ENCODE measurements at places on chromosomes 6 and 20.

DNA sequence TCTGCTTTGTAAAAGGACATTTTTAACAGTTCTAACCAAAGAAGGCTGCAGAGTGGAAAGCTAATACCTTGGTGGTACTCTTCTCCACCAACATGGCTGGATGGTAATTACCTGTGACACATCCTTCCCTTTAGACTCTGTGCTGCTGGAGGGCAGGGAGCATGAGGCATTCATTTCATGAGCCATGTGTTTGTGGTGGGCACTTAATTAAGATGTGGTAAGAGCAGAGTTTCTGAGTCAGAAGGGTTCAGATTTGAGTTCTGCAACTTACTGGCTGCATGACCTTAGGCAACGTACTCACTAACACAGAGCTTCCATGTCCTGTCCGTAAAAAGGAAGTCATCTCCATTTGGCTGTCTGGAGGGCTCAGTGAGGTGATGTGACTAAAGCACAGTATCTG, 9.1 kb upstream of the ZNF133 start:
- DNase-seq: no peak

DNA sequence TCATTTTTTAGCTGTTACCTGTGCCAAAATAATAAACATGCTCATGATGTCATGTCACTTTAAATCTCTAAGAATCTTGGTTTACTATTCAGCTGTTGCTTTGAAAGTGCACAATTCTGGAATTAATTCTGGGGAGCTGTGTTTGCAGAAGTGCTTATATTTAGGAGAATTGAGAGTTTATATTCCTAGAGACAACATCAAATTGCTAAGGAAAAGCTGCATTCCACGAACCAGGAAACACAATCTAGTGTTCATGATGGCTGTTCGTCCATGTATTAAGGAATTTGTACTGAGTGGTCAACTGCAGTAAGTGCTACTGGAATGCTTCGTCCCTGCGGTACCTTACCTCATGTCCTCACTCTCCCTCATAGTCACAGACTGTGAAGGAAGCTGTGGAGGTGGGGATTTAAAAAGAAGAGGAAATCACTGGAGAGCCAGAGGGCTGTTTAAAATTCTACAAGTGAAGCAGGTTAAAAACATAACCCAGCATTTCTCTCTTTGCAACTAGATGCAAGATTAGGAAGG, 161.0 kb downstream of the TRMT11 start:
- DNase-seq: no peak

GRCh38 chr6:122028933-122029522, 370.4 kb upstream of the HSF2 start:
- DNase-seq: no peak

GRCh38 chr20:62642666-62643520, 590 bp downstream of the SLCO4A1 start:
- DNase-seq: peak; percentile 21

DNA sequence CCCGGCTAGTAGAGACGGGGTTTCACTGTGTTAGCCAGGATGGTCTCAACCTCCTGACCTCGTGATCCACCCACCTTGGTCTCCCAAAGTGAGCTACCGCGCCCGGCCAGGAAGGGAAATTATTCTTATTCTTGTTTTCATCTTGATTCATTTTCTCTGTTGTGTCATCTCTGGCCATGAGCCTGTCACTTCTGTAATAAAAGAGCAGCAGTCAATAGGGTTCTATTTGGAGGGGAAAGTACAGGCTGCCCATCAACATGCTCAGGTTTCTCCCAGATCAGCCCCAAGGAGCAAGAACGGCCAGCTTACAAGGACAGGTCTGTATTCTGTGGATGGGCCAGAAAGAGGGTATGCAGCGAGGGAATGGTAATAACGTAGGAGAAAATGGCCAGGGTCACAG, 345.0 kb downstream of the PREX1 start:
- DNase-seq: no peak

- no peak for DNase-seq
These were observed 384.1 kb downstream of the GRIK2 start for GRCh38 chr6:101777646-101778045.

GRCh38 chr6:1416820-1417219, 27.4 kb downstream of the FOXF2 start:
- no peak for DNase-seq

Data from activated naive CD8-positive, alpha-beta T cell treated with anti-CD3 and anti-CD28 coated beads, Interleukin-2, amount 50 U/mL, for 16 hours (primary cell).